Smooth muscle cell of trachea (primary cell): ENCODE measurements at places on chromosomes 5 and 9. TPM values are rescaled to one million over a fixed set of nuclear protein-coding genes. Genes with fewer than 3 reads are reported as not detected.

UGT3A2 gene
- not detected in 2 replicates for total RNA-seq

SCGB3A2 gene
- not detected in 2 replicates for total RNA-seq

TSSK1B gene
- 0.15 and 0.50 TPM in 2 replicates for total RNA-seq

ADGRV1 gene
- total RNA-seq = 0.50 and 0.58 TPM in 2 replicates

TNFSF15 gene
- 0.44 and 0.99 TPM in 2 replicates for total RNA-seq

SLC31A1 gene
- 25.0 and 31.6 TPM in 2 replicates for total RNA-seq
